Fibroblast of skin of right quadriceps (primary cell): ENCODE measurements at places on chromosomes 1 and 21.

DNA sequence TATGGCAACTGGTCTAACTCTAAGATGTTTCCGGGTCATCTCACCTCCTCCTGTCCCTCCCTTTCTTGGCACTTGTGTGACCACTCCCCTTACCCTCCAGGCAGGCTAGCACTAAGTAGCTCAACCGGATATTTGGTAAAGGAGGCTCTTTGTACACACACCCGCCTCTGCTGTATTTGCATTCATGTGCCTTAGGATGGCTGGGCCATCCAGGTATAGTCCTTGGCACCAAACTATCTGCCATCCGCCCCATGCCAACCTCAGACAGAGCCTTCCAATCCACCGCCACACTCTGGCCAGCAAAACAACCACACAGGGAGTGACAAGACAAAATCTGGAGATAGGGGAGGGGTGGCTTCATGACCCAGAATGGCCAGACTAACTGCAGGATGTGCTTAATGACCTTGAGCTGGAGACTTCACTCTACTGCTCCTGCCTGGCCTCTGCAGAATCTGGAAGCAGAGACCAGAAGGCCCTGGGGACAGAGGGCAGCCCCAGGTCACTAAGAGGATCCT, 59.5 kb downstream of the CDK18 start:
- DNase-seq: no peak

GRCh38 chr1:2857521-2857920, 56.0 kb upstream of the TTC34 start:
- no peak for DNase-seq

DNA sequence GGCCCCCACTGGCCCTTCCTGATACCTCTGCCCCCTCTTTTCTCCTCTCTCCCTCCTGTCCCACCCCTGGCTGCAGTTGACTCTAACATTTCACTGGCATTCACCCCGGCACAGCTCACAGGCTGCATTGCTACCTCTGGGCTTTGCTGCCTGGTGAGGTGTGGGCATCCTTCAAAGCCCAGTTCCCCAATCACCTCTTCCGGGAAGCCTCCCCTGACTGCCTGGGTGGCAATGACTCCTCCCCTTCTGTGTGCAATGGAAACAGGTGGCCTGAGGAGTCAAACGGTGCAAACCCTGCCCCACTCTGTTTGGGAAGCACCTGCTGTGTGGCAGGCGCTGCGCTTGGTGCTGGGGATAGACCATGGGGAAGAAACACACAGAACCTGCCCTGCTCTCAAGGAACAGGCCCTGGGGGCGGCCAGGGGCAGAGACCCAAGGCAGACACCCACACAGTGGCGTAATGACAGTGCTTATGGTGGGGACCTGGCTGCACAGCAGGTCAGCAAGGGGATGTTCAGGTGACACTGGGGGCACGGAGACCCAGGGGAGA, 39.3 kb upstream of the POFUT2 start:
- no peak for DNase-seq

DNA sequence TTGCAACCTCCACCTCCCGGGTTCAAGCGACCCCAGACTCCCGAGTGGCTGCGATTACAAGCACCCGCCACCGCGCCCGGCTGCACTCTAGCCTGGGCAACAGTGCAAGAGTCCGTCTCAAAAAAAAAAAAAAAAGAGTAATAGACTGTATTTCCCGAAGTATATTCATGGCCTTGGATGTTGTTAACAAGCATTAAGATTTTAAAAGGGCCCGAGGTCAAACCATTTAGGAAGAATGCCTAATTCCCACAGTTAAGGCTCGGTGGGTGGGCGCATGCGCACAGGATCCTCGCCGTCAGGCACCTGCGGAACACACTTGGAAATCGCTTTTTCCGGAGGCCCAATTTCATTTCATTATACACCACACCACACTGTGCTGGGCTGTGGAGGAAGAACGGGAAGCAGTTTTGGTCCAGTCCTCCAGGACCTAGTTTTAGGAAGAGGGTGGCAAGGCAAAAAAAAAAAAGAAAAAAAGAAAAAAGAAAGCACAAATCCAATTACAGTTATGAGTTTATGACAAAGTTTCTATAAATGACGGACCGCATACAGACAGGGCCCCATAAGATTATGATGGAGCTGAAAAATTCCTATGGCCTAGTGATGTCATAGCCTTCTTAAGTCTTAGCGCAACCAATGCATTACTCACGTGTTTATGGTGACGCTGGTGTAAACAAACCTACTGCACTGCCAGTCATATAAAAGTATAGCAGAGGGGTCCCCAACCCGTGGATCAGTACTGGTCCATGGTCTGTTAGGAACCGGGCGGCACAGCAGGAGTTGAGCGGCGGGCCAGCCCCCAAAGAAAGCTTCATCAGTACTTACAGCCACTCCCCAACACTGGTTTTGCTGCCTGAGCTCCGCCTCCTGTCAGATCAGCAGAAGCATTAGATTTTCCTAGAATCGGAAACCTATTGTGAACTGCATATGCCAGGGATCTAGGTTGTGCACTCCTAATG, 38.2 kb downstream of the H3-3A start:
- DNase-seq: peak; percentile 46

DNA sequence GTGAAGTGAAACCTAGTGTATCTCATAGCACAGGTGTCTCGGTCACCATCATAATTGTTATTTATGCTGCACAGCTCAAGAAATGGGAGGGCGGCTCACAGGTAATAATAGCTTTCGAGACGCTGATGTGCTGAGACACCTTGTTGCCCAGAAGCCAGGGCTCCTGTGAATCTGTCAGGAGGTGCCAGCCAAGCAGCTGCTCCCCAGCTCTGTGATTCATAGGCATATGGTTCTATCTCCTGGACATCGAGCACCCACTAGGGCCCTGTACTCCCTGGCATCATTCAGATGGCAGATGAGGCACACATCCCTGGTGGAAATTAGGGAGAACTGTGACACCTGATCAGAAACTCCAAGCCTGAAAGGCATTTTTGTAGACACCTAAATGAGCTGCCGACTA, 53.5 kb downstream of the SYT6 start:
- DNase-seq: no peak

DNA sequence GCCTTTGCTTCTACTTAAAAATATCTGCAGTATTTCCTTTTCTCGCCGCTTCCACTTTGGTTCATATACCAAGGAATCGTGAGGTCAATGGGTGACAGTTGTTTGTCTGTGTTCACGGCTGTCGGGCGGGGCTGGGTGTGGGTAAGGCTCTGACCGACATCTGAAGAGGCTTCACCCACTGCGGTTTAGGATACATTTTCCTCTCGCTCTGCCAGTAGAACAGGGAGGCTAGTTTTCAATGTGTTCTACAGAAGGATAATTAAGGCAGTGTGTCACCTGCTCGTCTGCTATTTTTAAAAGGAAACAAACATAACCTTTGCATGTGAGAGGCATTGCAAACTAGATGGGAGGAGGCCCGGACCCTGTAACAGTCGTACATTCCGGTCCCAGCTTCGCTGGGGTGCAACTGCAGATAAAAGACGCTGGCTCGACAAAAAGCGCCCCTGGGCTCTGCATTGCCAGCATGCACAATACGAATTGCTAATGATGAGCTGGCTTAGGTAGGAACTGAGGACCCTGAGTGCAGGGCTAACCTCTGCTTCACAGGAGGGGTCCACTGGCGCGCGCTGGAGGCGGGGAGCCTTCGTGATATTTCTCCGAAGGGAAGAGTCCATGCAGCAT, 8.5 kb upstream of the ERG start:
- no peak for DNase-seq

DNA sequence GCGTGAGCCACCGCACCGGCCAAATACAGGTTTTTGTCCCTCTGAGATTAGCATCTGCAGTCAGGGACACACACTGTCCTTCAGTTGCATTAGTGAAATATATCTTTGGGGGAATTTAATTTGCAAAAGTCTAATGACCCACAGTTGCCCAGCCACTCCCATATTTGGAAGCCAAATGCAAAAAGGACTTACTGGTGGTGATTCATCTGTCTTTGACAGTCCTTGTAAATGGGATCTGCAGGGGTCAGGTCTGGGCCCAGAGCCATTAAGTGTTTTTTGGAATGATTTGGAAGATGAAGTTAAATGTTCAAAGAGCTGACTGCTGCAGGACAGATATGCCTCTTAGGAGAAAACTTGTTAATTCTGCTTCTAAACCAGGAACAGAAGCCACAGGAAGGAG, 44.6 kb upstream of the DNASE2B start:
- DNase-seq: peak; percentile 54

DNA sequence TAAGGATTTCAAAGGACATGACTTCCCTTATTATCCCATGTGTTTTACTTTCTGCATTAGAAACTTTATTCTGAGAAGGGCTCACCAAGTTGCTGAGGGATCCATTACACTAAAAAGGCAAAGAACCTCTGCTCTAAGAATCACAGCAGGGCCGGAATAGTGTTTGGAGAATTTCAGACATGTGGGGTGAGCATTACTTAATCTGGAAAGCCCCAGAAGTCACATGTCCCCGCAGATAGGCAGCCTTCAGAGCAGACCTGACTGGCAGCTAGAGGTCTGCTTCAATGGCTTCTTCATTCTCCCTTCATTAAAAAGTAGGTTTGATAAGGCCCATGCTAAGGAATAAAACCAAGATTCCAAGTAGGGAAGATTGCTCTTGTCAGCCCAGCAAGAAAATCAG, 52.6 kb upstream of the RBM15 start:
- DNase-seq: no peak

- no peak for DNase-seq
Measured at GRCh38 chr21:33835920-33836319, 79.7 kb downstream of the ATP5PO start.

DNA sequence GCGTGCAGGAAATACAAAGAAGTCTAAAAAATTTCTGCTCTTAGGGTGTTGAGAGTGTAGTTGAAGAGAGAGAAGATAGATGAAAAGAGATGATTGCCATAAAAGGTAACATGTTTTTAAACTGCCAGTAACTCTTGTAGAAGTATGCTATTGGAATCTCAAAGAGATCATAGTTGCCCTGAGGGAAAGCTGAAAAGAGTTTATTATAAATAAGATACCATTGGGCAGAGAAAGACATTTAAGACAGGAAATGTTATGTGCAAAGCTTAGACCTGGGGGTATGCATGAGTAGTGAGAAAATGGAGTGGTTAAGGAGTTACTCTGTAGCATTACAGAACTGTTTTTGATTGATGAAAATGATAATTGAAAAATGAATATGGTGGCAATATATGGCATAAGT, 17.6 kb downstream of the GABPA start:
- no peak for DNase-seq

- DNase-seq: peak; percentile 18
Measured at GRCh38 chr1:2526824-2527555, 594 bp upstream of the PANK4 start.

- peak; percentile 18 for DNase-seq
Measured at GRCh38 chr1:80225510-80225909, 1219.0 kb upstream of the ADGRL4 start.

DNA sequence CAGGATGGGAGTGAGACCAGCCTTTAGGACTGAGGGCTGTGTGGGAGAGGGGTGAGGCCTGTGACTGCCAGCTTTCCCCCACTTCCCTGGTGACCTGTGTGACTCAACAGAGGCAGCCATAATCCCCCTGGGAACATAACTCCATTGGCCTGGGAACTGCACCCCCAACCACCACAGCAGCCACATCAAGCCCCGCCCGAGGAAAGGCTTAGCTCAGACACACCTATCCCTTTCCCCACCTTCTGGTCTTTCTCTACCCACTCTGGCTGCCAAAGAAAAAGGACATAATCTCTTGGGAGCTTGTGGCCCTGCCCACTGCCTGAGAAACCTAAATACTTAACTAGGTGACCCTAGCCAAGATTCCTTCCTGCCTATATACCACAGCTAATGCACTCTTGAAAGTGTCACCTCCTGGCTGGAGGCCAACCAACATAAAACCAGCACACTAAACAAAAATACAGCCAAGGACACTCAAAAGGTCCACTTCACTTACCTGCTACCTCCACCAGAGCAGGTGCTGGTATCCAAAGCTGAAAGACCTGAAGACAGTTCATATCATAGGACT, 406.6 kb upstream of the CAMK1G start:
- no peak for DNase-seq

DNA sequence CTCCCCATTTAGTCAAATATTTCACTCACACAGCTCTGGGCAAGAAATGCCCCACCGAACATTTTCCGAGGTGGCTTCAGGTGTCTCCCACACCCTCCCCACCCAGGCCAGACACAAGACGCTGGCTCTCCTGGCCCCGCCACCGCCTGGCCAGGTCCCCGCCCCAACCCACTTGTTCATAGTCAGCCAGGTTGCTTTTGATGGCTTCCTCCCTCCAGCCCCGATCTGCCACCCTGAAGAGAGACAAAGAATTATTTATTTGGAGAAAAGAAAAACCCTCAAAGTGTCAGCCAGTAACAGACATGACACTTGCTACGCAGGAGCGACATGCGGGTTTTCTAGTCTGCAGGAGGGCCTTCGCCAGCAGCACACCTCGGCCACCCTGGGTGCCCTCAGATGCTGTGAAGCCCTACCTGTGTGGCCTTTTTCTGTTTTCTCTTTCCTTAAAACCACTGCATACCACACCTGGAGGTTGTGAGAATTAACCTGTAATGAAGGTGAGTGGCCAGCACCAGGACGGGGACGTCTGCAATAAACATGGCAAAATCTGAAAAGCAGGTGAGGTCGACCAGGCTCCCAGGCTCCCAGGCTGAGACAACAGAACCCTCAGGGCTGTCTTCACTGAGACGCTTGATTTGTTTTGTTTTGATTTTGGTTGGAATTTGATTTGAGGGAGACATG, 27.2 kb downstream of the SSBP3 start:
- no peak for DNase-seq

DNA sequence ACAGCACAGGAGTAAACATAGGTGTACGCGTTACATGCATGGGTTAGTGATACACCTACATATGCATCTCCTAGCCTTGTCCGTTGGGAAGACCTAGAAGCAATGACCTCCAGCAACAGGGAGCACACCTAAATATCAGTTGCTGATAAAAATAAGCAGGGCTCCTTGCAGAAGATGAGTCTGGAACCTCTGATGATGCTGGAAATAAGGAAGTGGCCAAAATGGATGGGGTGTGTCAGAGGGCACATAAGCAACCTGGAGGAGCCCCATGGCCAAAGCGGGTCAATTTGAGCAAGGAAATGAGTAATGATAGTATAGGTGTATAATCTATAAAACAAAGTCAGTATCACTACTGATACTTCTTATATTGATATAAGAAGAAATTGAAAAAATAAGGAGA, 13.7 kb downstream of the ADARB1 start:
- DNase-seq: no peak
